ENCODE measurements at places on chromosomes 3 and 15.

- no peak for DNase-seq
Observed at GRCh38 chr15:93066224-93066681, 22.8 kb downstream of the RGMA start.

DNA sequence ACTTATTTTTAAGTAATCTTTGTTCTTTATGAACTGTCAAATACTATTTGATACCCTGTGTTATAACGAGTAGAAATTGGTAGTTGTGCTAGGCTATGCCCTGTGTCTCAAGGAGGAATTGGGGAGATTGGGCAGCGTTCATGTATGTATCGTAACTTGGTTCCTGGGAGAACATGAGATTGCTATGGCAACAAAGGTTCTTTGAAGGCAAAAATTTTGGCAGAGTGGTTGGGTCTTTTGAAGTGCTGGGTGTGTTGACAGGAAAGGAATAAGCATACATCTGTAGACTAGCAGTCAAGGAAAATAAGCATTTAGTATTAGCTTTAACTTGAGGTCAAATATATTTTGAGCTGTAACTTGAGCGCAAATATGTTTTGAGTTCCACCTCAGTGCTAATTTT is 45.3 kb downstream of the TCF12 start:
- no peak for DNase-seq

DNA sequence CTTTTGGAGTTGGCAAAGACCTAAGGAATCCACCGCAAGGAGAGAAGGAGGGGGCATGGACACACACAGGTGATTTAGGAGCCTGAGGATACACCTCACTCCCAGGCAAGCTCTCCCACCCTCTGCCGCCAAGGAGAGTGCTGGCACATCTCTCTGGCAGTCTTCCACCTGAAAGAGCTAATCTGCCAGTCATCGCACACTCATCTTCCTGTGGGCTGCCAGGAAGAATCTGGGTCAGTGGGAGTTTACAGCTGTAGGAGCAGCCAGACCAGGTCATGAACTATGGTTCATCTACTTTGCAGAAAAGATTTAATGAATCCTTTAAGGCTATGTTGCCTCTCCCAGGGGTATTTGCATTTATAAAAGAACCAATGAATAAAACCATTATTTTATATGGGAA is 170.6 kb upstream of the TSC22D2 start:
- DNase-seq: peak; percentile 30

GRCh38 chr15:45155739-45156138 is 25.9 kb downstream of the DUOX1 start:
- no peak for DNase-seq

- DNase-seq: no peak
Observed at GRCh38 chr15:83747050-83747717, 93.3 kb downstream of the ADAMTSL3 start.

- DNase-seq: no peak
Observed at GRCh38 chr3:105747060-105747541, 121.7 kb downstream of the CBLB start.

DNA sequence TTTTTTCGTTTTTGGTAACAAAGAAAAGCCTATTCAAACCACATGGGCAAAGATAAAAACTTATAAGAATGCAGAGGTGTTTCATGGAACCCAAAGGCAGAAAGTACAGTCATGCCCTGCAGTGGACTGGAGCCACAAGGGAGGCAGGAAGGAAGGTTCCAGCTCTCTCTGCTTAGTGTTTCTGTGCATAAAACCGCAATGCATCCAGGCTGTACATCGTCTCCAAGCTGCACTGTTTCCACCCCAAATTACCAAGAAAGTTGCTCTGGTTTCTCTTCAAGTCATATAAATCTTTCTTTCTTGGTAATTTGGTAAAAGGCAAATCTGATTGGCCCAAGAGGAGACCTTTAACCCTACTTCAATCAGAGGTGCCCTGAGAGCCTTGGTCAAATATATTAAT is 15.8 kb downstream of the TRAT1 start:
- DNase-seq: no peak

DNA sequence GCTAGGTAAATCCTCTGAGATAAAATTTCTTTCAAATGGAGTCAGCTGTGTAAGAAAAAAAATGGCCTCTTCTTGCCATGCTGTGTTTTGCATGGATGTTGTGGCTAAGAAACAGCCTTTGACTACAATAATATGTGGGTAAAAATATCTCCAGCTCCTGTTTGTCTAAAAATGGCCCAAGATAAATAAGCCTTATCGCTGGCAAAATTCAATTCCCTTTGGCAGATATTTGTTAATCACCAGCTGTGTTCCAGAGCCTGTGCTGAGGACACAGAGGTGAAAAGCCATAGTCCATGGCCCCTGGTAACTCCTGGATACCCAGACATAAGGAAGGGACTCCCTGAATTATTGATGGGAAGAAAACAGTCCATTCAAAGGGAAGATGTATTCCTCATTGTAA is 15.3 kb upstream of the RAMAC start:
- DNase-seq: no peak

DNA sequence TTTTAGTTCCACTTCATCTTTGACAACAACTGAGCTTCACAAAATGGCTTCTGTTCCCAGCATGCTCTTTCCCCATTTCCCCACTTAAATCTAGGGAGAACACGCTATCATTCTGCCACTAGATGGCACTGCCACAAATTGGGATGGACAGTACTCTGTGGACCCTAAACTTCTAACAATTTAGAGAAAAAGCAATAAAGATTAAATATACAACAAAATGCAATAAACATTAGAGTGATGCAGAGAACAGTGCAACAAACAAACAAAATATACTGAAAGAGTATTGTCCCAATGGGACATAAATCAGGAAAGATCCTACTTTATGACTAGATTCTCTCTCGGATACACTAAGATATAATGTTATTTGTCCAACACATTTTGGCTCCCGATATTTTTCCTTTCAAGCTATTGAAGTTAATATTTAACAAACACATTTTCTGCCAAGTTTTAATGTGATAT is 169.7 kb upstream of the TMCO5A start:
- no peak for DNase-seq

- DNase-seq: no peak
Observed at GRCh38 chr3:51198477-51198876, 186.6 kb upstream of the MANF start.

GRCh38 chr3:7543294-7543880 is 682.5 kb downstream of the GRM7 start:
- no peak for DNase-seq

Data from caudate nucleus (tissue), 63 donors.